ENCODE measurements at places on chromosomes 2 and 18. TPM values are rescaled to one million over a fixed set of nuclear protein-coding genes. Genes with fewer than 3 reads are reported as not detected.

GRCh38 chr2:189641590-189641989, 19.7 kb upstream of the ASNSD1 start:
- DNase-seq: no peak

GRCh38 chr2:208407667-208408066, 1.1 kb downstream of the PTH2R start:
- DNase-seq: no peak

DNA sequence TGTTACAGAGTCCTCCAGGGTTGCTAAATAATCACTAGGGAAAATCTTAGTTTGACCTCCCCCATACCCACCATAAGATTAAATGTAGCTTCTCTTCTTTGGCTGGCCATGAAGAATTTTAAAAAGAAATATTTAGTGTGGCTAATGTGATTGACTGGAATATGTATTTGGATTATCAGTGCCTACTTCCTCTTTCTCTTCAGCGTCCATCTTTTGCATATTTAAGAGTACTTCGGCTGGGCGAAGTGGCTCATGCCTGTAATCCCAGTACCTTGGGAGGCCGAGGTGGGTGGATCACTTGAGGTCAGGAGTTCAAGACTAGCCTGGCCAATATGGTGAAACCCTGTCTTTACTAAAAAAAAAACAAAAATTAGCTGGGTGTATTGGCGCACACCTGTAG, 28.8 kb downstream of the ADAM23 start:
- DNase-seq: no peak

- DNase-seq: no peak
Observed at GRCh38 chr2:40259900-40260299, 192.0 kb downstream of the SLC8A1 start.

GRCh38 chr2:100589527-100589926, 26.7 kb downstream of the PDCL3 start:
- DNase-seq: no peak

- peak; percentile 45 for DNase-seq
Observed at GRCh38 chr2:13919981-13920382, 712.5 kb upstream of the LRATD1 start.

DNA sequence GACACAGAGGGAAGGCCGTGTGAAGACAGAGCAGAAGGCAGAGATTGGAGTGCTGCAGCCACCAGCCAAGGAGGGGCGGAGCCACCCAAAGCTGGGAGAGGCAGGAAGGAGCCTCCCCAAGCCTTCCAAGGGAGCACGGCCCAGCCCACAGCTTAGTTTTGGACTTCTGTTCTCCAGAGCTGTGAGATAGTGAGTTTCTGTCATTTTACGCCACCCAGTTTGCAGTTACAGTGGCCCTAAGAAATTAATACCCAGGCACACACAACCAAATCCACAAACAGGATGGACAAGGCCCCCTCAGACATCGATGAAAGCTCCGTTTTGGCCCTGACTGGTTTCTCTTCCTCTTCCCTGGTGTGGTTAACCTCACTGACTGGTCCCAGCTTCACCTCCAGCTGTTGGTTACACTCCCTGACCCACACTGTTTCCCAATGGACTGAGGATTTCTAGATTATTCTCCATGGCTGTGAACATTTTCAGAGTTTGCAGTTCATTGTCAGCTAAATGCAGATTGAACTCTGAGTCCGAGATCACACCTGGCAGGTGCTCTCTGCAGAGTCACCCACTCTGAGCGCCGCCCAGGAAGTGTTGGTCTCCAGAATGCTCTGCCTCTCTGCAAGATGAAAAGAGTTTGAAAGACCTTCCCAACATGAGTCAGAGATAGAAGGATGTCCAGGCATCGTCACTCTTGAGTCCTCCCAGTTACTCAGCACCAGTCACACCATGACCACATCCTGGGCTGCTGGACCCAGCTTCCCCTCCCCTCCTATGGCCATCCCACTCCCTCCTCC, 100.2 kb downstream of the TWIST2 start:
- peak; percentile 99 for DNase-seq

GRCh38 chr2:37866171-37866934, 58.7 kb upstream of the RMDN2 start:
- no peak for DNase-seq

DNA sequence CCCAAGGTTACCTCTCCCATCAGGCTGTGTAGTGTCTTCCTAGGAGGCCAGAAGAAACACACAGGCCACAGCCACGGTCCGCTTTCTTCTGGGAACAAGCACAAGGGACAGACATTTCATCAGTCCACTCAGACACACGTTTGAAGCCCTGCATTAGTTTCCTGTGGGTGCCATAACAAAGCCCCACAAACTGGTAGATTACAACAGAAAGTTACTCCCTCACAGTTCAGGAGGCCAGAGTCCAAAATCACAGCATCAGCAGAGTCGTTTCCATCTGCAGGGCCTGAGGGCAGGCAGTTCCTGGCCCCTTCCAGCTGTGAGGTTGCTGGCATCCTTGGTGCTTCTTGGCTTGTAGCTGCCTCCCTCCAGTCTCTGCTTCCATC, 8.8 kb upstream of the PRLH start:
- no peak for DNase-seq

- no peak for DNase-seq
Observed at GRCh38 chr18:56321470-56321869, 316.9 kb downstream of the TXNL1 start.

GRCh38 chr2:224569654-224570053, 15.5 kb downstream of the CUL3 start:
- DNase-seq: no peak

GRCh38 chr2:2579814-2580213, 248.7 kb upstream of the MYT1L start:
- DNase-seq: no peak

DNA sequence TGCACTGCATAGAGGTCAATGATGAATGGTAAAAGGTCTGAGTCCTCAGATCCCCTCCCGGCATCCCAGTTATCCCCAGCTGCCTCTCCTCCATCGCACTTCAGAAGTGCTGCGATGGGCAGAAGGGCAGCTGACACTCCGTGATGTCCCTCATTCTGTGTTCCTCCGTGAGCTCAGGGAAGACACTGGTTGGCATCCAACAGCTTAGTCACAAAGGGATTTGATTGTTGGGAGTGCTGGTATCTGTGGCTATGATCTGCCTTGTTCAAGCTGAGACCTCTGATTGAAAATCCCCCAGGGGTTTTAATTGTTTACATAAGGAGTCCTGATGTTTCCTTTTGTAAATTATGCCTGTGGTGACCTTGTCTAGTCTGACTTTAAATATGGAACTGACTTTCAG, 19.0 kb upstream of the SAG start:
- peak; percentile 34 for DNase-seq

GRCh38 chr2:235106874-235107639, 155.2 kb downstream of the SH3BP4 start:
- DNase-seq: peak; percentile 86

DNA sequence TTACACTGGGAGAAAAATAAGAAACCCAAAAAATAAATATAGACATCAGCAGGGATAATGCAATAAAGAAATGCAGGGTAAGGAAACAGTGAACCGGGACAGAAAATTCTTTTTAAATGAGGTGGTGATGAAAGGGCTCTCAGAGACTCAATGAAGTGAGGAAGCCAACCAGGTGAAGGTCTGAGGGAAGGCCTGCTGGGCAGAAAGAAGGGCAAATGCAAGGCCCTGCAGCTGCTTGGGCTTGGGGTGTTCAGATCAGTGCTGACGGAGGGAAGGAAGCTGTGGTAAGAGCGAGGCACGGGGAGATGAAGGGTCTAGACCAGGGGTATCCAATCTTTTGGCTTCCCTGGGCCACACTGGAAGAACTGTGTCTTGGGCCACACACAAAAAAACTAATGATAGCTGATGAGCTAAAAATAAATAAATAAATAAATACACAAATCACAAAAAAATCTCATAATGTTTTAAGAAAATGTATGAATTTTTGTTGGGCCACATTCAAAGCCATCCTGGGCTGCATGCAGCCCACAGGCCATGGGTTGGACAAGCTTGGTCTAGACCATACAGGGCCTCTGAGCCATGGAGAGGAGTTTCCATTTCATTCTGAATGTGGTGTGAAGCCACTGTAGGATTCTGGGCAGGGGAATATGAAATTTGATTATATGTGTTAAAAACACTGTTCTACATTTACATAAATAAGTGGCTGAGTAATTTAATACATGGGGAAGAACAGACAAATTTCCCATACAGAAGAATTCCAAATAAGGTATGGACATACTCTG, 96.3 kb upstream of the DNMT3A start:
- no peak for DNase-seq

DNA sequence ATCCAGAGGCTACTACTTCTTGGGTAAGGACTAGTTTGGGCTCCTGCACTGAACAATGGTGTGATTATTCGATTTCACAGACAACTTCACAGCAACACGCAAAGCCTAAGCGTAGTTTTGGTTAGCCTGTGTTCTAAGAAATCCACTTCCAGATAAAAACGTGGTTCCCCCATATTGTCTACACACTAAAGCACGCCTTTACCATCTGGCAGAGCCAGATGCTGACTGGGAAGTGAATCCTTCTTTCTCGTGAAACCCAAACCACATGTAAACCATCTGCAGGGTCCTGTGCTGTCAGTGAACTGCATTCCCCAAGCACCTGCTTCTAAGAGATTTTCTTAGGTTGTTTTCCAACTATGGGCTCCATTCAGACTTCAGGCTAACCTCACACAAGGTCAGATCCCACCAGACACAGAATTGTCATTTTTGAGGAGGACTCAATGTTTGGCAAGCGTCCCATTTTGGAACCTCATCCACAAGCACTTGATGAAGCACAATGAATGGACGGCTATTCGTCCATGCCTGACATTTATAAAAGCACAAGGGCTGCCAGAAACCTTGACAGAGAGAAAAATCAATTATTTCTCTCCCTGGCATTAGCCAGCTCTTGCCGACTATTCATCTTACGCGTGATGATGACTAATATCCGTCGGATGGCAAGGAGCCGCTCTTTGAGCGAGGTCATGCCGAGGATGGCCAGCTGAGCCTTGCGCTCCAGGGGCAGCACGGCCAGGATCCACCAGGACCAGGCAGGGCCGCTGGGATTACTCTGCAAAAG, 38.4 kb downstream of the LONRF2 start:
- DNase-seq: peak; percentile 86

- DNase-seq: peak; percentile 59
Observed at GRCh38 chr2:45578056-45578843, 32.8 kb downstream of the SRBD1 start.

DNA sequence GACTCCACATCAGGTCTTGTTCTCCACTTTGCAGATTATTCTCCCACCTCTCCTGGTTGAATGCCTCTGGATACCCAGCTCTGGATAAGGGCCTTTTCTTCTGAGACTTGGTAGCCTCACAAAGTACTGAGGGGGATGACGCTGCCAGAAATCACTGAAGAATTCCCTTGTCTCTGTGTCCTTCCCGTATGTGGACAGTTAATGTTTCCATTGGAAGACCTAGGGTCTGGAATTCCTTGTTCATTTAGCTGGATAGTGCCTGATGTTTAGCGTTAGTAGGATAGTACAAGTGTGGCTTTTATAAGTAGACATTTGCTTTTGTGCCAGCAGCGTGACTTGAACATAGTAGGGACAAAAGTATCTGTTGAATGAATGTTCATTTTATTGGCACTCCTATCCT, 76.9 kb downstream of the CLHC1 start:
- no peak for DNase-seq

DNA sequence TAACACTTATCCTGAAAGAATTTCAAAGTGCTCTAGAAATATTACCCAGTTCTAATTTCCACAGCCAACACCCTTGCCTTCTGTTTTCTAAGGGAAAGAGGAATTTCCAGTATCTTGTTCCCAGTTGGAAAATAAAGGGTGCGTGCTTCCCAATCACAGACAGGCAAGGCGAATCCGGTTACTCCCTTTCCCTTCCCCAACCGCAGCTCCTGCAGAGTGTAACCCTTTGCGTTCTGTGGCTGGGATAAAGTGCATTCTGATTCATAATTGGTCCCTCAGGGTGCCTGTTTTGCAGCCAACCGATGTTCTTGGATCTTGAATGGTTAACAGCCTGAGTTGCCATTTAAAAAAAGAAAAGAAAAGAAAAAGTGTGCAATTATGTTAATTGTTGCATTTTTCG, 40.6 kb upstream of the PGAP1 start:
- DNase-seq: peak; percentile 72

DNA sequence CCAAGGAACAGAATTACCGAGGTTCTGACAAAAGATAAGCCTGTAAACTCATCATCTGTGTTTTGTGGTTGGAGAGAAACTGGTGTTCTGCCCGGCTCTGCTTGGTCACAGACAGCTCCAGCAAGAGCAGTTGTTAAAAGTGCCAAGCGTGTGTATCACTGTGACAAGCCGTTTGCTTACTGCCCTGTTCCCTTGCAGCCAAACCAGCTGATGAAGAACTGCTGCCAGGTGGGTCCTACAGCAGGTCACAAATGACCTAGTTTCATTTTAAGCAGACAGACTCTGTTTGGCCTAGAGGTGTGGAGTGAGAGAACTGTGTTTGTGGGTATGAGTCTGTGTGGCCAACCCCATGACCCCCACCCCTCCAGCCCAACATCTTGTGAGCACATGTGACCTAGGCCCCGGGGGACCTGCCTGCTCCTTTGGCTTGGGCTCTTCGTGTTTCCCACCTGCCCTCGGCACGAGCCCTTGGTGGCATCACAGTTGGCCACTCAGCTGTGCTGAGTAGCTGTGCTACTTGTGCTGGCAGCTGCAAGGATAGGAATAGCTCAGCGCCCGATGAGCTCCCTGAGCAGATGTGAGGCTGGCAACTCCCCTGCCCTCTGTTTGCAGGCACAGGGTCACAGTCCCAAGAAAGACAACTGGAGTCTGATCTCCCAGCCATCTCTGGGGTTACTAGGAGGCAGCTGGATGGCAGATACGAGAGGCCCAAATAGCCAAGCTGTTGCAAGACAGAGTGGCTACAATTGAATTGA, 9.7 kb downstream of the OXER1 start:
- no peak for DNase-seq

- no peak for DNase-seq
Observed at GRCh38 chr2:9114458-9114857, 92.2 kb upstream of the ASAP2 start.

DNA sequence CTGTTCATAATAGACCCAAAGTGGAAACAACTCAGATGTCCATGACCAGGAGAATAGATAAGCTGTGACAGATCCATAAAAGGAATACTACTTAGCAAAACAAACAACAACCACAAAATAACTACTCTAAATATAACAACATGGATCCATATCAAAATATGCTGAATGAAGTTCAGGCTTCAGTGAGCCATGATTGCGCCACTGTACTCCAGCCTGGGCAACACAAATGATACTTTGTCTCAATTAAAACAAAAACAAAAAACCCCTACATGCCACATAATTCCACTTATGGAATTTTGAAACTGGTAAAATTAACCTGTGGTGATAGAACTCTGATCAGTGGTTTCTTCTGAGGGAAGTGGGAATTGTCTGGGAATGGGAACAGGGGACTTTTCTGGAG, 11.2 kb upstream of the MYO3B start:
- no peak for DNase-seq

Gene CTAGE1
- not detected for total RNA-seq

Gene PER2
- total RNA-seq: 1.6 TPM

Gene MCFD2
- total RNA-seq: 213 TPM

Gene TNFAIP6
- 0.21 TPM for total RNA-seq

Gene RAB6C
- total RNA-seq: not detected

Gene RAD51AP2
- total RNA-seq: 0.17 TPM

Gene ZSWIM2
- not detected for total RNA-seq

Gene TUBA3D
- total RNA-seq: not detected

Gene EMILIN1
- 0.10 TPM for total RNA-seq
